Stimulated activated CD4-positive, alpha-beta T cell treated with anti-CD3 and anti-CD28 coated beads, Interleukin-1b, Interleukin-23, amount 100 ng/mL, for 48 hours (primary cell): ENCODE measurements at places on chromosomes 1 and 21.
A peak's percentile ranks its signal among the peaks of the same experiment; 100 is the strongest.

DNA sequence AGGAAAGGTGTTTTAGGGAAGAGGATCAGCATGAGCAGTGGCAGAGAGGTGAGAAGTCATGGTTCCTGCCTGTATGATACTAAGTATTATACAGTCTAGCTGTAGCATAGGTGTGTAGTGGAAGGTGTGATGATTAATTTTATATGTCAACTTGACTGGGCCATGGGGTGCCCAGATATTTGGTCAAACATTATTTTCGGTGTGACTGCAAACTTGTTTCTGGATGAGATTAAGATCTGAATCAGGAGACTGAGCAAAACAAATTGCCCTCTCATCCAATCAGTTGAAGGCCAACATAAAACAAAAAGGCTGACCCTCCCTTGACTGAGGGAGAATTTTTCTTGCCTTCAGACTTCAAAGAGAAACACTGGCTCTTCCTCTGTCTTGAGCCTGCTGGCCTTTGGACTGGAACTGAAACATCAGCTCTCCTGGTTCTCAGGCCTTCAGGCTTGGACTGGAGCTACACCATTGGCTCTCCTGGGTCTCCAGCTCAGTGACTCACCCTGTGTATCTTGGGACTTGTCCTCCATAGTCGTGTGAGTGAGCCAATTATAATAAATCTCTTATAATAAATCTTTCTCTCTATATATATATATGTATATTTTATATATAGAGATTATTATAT is 6.8 kb upstream of the CDC42 start:
- DNase-seq = no peak

GRCh38 chr1:97806326-97806725 is 114.5 kb downstream of the DPYD start:
- DNase-seq = no peak

DNA sequence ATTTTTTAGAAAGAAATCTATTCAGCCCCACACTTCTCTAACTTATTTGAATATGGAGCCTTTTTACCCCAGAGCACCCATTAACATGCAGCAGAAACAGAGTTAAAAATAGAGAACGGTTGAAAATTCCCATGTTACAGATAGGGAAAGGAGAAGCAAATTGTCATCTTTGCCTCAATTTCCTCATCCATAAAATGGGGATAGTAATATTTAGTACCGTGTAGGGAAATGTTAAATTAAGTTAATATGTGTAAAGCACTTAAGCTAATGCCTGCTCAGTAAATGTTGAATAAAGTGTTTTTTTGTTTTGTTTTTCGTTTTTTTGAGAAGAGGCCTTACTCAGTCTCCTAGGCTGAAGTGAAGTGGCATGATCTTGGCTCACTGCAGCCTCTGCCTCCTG is 50.3 kb downstream of the NAV1 start:
- no peak for DNase-seq

GRCh38 chr1:70044832-70045231 is 160.5 kb downstream of the LRRC40 start:
- DNase-seq = no peak

- DNase-seq = no peak
Observed at GRCh38 chr1:17093822-17094393, 25.3 kb downstream of the PADI2 start.

- DNase-seq = no peak
Observed at GRCh38 chr1:109863667-109864046, 47.0 kb upstream of the CSF1 start.

DNA sequence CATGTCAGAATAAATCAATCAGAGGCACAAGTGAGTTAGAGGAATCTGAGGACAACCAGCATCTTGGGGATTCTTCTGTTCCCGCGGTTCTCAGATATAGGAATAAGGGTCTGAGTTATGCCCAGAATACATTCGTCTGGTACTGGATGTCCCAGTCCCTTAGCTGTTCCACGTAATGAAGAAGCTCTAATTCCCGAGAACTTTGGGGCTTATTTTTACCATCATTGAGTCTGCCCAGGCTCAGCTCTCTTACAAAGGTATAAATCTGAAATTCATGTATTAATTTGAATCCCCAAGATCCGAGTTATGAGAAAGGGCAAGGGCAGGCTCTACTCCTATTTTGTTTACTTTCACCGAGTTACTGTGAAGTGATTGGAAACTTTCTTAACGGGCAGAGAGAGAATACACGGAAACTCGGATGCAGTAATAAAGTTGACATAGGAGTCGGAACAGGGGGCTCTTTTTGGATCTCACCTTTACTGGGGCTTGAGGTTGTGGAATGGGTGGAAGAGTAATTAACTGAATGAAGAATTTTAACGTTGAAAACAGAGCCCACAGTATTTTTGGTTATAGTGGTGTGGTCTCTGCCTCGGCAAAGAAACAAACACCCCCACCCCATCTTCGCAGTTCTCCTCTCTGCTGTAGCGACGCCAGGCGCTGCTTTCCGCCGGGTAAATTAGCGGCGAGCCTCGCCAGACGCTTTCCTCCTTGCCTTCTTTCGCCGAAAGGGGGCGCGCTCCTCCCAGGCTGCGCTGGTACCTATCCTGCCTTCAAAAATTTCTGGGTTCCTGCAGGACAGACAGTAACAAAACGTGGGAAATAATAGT is 7.1 kb downstream of the PRRX1 start:
- peak; percentile 36 for DNase-seq

DNA sequence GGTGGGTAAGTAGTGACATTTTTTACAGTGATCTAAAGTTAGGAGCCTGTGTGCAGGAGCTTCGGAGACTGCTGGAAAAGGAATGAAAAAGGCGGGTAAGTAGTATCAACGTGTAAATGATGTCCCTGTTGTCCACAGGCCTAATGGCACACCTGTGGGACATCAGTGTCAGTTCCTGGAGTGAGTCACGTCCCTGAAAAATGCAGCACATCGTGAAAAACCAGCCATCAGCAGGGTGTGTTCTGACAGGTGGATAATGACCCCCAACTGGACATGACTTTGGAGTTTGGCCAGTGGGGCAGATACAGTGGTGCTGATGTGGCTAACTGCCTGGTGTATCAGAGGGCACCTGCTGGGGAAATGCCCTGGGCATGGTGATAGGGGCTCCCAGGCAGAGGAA is 12.0 kb upstream of the PRDM15 start:
- DNase-seq = no peak

DNA sequence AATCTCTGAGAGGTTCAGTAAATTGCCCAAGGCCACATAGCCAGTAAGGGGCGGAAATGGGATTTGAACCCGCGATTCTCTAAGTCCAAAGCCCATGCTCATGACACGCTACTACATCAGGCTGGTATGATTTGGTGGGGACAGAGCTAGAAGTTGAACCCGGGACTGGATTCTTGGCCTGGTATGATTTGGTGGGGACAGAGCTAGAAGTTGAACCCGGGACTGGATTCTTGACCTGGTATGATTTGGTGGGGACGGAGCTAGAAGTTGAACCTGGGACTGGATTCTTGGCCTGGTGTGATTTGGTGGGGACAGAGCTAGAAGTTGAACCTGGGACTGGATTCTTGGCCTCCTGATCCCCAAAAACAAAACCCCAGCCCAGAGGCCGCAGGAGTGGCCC is 23.0 kb downstream of the EPHB2 start:
- no peak for DNase-seq

DNA sequence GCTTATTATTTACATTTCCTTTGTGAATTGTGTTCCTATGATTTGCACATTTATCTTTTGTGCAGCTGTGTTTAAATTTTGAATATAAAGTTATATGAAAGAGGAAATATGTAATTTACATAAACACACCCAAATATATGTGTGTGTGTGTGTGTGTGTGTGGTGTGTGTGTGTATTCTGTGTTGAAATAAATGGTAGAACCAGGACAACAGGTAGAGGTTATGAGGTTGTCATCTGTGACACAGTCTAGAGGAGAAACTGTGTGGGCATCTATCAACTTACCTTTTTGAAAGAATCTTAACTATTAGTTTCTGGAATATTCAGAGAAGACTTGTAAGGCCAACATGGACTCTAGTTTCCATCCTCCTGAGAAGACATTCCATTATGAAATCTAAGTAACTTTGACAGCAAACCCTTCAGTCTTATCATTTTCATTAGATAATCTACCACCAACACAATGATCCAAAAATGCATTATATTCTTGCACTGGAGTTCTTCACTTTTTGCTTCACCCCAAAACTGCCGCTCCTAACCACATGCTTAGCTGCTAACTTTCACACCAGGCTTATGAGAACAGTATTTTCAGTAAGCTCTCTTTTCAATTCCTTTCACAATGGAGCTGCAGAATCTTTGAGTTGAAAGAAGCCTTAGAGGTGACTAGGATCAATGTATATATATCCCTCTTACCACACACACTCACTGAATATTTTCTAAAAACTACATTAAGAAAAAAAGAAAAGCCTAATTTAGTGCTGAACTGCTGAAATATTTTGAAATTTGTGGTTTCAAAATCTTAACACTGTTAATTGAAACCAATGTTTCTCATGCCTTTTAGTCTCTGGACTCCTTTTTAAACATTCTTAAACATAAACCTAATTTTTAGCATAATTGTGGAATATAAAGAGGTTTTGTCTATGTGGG is 21.8 kb downstream of the PTPRC start:
- DNase-seq = no peak

DNA sequence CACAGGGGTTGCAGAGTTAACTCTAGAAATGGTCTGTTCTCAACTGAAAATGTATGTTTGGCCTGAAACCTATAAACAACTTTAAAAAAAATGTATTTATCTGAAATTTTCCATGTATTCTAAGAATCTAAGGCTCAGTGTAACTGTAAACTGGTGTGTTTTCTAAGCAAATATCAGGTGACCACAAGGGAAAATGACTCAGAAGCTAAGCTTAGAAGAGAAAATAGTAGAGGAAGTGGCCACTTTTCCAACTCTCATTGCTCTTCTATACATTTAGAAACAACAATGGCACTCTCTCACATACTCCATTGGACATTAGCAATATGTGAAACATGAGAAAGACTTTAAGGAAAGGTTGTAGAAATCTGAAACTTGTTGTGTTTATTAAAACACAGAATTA is 7.5 kb downstream of the TNFSF18 start:
- no peak for DNase-seq

- no peak for DNase-seq
Observed at GRCh38 chr1:228109962-228110488, 926 bp upstream of the MRPL55 start.

DNA sequence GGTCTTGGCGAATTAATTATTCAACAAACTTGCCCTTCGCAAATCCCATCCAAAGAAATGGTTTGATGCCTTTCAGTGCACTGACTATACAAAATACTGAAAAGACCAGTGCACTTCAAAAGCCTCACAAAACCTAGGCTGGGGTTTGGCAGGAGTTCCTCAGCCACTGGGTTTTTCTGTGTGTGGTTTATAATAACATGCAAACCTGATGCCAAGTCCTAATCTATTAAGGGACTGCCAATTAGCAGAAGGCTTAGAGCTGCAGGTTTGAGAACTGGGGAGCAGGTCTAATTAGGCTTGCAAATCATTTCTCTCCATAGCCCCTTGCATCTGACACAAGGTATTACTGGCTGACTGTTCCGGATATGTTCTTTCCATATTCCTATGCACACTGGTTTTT is 27.7 kb downstream of the PLPP3 start:
- DNase-seq = no peak

DNA sequence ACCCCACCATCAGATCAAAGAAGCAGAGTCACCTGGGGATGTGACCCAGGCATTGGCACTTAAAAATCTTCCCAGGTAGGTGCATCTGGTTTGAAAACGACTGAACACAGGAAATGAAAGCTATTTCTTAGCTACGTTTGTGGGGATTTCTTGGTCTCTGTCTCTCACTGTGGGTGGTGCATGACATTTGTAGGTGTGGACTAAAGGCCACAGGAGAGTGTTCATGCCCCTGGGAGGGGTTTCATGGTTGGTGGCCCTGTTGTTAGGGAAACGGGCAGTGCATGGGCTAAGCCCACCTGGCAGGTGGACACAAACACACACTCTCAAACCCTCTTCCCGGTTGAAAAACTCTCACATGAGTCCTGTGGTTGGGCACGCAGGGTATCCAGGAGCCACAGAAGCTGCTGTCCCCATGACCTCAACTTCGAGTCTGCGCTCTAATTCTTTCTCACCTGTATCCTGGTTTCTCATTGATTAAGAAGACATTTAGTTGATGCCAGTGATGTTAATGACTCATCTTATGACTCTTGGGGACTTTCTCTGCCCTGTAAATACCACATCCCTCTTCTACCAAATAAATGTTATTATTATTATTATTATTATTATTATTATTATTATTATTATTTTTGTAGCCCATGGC is 119.4 kb downstream of the MRPS6 start:
- DNase-seq = no peak

DNA sequence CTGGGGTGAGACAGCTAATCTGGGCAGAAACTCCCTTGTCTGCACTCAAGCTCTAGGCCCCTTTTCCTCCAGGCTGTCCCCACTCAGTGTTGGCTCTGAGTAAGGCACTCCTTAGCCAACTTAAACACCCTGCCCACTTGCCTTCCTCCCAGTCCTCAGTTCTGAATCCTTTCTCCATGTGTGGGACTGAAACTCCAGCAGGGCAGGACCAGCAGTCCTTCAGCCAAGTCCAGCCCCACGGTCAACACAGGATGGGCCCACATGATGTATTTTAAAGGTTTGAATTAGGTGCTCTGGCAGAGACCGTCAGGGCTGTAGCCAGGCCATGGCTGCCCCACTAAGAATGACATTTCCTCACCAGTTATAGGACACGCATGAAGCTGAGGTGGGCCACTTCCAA is 107.8 kb downstream of the EDEM3 start:
- no peak for DNase-seq

- DNase-seq = no peak
Observed at GRCh38 chr21:41851090-41851790, 27.9 kb downstream of the PRDM15 start.

DNA sequence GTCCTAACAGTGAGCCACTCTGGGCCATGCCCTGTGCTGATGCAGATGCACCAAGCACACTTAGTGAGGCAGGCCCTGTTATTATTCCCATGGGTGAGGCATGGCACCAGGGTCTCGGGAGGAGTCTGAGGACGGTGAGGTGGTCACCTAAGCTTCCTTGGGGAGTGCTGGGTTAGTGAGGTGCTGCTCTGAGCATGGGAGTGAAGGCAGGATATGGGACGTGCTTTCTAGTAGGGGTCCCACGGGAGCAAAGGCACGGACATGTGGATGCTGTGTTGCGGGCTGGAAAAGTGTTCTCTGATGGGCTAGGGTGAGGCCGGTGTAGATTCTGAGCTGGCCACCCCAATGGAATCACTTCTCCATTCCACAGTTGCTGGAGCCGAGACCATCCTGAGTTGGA is 77.5 kb upstream of the CSF3R start:
- DNase-seq = no peak

DNA sequence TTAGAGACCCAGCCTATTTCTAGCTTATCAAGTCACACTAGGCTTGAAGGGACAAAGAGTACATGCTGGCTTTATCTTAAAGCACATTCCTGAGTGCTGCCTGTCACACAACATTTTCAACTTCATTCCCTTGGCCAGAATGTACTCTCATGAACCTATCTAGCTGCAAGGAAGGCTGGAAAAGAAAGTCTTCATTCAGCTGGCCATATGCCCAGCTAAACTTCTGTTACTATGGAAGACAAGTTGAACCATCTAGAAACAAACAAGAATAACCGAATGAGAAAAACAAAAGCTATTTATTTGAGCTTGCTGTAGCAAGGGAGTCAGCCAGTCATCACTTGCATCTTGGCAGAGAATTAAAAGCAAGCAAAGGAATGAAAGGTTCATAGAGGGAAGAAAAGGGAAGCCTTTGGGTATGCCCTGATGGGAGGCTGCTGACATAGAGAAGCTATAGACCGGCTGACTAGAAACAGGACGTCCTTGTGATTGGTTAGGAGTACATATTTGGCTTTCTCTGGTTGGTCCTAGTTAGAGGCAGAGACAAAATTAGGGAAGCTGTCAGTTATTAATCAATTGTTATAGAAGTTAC is 108.4 kb downstream of the NEK7 start:
- DNase-seq = no peak

GRCh38 chr21:39935716-39936115 is 68.5 kb downstream of the PCP4 start:
- no peak for DNase-seq
